ENCODE measurements at places on chromosomes 7 and 10. TPM values are rescaled to one million over a fixed set of nuclear protein-coding genes. Genes with fewer than 3 reads are reported as not detected.
A peak's percentile ranks its signal among the peaks of the same experiment; 100 is the strongest.

DNA sequence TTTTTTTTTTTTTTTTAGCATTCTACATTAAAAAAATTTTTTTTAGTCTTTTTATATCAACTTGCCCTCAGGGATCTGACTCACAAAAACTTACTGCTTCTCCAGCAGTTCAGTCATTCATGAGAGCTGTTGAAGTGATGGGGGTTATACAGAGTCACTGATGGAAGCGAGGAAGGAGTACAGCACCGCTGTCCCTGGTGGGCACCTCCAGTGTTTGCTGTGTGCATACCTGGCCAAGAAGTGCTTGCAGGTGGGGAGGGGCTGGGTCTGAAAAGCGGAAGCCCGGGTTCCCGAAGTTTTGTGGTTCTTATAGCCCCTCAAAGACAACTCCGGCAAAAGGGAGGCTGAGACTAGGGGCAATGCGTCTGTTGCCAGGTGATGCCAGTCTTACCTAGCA lies 46.2 kb downstream of the MINDY4 start:
- H3K27me3 ChIP-seq = no peaks in the 10 kb centered on the region
- H3K27ac ChIP-seq = peak overlapping the region; percentile 74
- H3K36me3 ChIP-seq = no peaks in the 10 kb centered on the region
- no peak for DNase-seq

DNA sequence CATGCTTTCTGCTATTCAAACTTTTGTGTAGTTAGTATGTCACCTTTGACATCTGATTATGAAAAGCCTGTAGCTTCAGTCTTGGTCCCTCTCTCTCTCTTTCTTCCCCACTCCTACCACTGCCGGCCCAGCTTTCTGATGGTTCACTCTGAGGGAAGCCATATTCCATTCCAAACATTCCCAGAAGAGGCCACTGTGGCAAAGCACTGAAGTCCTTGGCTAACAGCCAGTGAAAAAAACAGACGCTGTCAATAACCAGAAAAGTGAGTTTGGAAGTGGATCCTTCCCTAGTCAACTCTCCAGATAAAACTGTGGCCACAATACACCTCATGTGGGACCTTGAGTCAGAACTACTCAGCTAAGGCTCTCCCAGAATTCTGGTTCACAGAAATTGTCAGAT lies 950.7 kb upstream of the PHF14 start:
- H3K27me3 ChIP-seq = no peaks in the 10 kb centered on the region
- no peak overlapping the region for H3K27ac ChIP-seq
- DNase-seq = no peak
- H3K4me3 ChIP-seq = no peak overlapping the region
- H3K36me3 ChIP-seq = no peaks in the 10 kb centered on the region

CLDN4 gene
- total RNA-seq = 379 TPM

DNA sequence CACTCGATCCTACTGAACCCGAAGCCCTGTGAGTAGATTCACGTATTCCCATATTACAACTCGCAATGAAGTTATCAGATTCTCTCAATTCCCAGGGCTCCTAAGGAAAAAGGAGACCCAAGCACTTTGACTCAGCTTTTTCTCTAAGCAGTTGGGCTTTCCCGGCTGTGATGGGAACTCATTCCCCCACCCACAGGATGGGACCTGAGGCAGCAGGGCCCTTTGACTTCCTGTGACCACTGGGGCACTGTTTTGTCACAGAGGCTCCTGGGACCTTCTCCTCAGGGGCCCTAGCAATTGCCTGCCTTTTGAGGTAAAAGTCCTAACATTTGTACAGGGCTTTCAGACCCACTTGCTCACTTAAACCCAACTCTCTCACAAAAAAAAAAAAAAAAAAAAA lies 122.8 kb upstream of the PDLIM1 start:
- no peak for DNase-seq
- H3K36me3 ChIP-seq = no peaks in the 10 kb centered on the region
- H3K27me3 ChIP-seq = no peaks in the 10 kb centered on the region
- H3K4me3 ChIP-seq = no peak overlapping the region
- peaks cover 12% of the 10 kb centered on the region for H3K4me1 ChIP-seq
- H3K27ac ChIP-seq = peak overlapping the region; percentile 96

VAX1 gene
- total RNA-seq = not detected

- no peak overlapping the region for H3K4me3 ChIP-seq
- no peaks in the 10 kb centered on the region for H3K36me3 ChIP-seq
- no peak for DNase-seq
- H3K27me3 ChIP-seq = no peaks in the 10 kb centered on the region
Measured at GRCh38 chr10:80996615-80997193, 459.0 kb downstream of the SH2D4B start.

- H3K4me3 ChIP-seq = no peak overlapping the region
- H3K27ac ChIP-seq = no peak overlapping the region
- H3K27me3 ChIP-seq = no peaks in the 10 kb centered on the region
- no peaks in the 10 kb centered on the region for H3K36me3 ChIP-seq
- no peak for DNase-seq
- H3K4me1 ChIP-seq = no peaks in the 10 kb centered on the region
Measured at GRCh38 chr10:27197980-27198620, 42.5 kb downstream of the ACBD5 start.

GRCh38 chr7:89503281-89503680 lies 651.0 kb upstream of the STEAP1 start:
- H3K4me1 ChIP-seq = no peaks in the 10 kb centered on the region
- no peak overlapping the region for H3K4me3 ChIP-seq
- no peak for DNase-seq

- no peak overlapping the region for H3K4me3 ChIP-seq
- DNase-seq = no peak
- H3K4me1 ChIP-seq = no peaks in the 10 kb centered on the region
- H3K36me3 ChIP-seq = no peaks in the 10 kb centered on the region
Measured at GRCh38 chr7:139431459-139431858, 52.0 kb downstream of the KLRG2 start.

- H3K36me3 ChIP-seq = peaks cover 5% of the 10 kb centered on the region
- no peak overlapping the region for H3K27ac ChIP-seq
- H3K4me1 ChIP-seq = no peaks in the 10 kb centered on the region
- H3K27me3 ChIP-seq = no peaks in the 10 kb centered on the region
Measured at GRCh38 chr7:130021105-130021834, 29.9 kb downstream of the ZC3HC1 start.

DNA sequence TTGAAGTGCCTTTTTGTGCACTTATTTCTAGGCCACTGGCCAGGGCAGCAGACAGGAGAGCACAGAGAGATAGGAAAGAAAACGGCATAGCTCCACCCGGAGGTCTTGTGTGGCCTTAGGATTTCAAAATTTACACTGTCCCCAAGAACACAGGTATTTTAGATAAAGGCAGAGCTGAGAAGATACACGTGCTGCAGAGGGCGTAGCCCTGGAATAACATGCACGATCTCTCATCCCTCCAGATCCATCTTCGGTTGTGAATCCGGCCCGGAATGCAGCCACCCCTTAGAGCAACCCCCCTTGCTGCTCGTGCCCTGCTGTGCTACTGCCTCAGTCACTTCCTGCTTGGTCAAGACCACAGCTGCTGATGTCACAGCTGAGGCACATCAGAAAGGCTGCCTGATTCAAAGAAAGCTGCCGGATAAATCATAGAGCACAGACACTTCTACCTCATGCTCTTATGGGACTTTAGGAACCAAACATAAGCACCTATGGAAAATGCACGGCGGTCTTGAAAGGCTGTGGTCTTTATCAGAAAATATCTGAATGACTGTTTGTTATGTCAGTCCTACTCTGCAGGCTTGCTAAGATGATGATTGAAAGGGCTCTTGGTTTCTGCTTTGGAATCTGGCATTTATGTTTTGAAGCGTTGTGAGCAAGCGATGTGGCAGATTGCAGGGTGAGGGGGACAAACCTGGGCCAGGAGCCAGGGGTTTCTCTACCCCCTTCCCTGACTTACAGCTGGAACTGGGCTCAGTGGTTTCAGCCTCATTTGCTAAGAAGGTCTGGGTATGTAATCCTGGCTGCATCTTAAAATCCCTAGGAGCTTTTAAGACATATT lies 152.0 kb downstream of the SVIL start:
- no peak for DNase-seq
- no peaks in the 10 kb centered on the region for H3K4me1 ChIP-seq
- no peak overlapping the region for H3K27ac ChIP-seq
- H3K27me3 ChIP-seq = no peaks in the 10 kb centered on the region
- no peak overlapping the region for H3K4me3 ChIP-seq
- no peaks in the 10 kb centered on the region for H3K36me3 ChIP-seq

DNA sequence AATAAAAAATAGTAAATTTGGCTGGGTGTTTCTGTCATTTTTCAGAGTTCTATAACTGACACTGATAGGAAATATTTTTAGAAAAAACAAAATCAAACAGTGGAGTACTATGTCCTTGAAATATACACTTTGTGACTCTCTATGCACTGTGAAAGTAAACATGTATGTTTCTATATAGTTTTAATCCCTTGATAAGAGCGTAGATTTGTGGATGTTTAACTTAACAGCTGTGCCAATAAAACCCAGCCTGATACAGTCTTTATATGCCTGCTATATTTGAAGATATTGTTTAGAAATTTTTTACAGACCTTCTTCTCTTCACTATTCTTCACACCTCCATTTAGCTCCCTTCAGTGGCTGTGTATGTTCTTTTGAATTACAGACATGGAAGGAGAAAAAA lies 473.3 kb upstream of the FZD8 start:
- no peak for DNase-seq
- no peak overlapping the region for H3K27ac ChIP-seq
- H3K36me3 ChIP-seq = no peaks in the 10 kb centered on the region

DNA sequence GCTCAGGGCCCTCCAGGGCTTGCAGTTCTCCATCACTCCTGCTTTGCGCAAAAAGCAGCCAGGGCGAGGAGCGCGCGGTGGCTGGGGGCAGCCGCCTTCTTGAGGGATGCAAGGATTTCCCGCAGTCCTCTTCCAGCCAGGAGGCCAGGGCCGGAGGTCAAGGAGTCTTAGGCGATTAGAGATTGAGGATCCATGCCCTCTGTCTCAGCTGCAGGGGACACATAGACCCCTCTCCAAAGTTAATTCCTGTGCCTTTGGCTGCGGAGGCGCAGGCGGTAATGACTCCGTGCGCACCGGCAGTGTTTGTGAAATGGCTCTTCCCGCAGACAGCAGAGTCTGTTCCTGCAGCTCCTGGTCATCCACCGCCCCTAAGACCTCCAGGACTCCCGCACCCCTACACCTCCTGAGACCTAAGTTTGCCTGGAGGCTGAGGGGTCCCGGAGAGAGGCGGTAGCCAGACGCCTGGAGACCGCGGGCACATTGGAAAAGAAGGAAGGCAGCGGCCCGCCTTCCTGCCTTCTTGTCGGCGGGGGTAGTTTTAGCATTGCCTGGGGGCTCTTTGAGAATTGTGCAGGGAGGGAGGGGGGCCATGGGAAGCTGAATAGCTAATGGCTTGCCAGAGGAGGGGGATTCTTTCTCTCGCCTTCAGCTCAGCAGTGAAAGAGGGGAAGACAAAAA lies 3.3 kb upstream of the NEUROG3 start:
- H3K4me1 ChIP-seq = no peaks in the 10 kb centered on the region
- peaks cover 88% of the 10 kb centered on the region for H3K27me3 ChIP-seq
- no peak overlapping the region for H3K4me3 ChIP-seq
- no peaks in the 10 kb centered on the region for H3K36me3 ChIP-seq
- no peak for DNase-seq
- no peak overlapping the region for H3K27ac ChIP-seq

GRCh38 chr7:43729924-43730248 lies 563 bp upstream of the COA1 start:
- peaks cover 10% of the 10 kb centered on the region for H3K4me1 ChIP-seq
- H3K27me3 ChIP-seq = no peaks in the 10 kb centered on the region
- peak overlapping the region; percentile 97 for H3K4me3 ChIP-seq
- no peak for DNase-seq
- no peaks in the 10 kb centered on the region for H3K36me3 ChIP-seq
